ENCODE measurements at places on chromosomes 1 and 21. TPM values are rescaled to one million over a fixed set of nuclear protein-coding genes. Genes with fewer than 3 reads are reported as not detected.

Gene MNDA
- total RNA-seq = not detected

Gene OR2T2
- total RNA-seq = not detected

Gene LAMC1
- total RNA-seq = 629 TPM

GRCh38 chr1:240658312-240658960, 46.5 kb upstream of the GREM2 start:
- no peak for DNase-seq

GRCh38 chr1:18384059-18384458, 96.7 kb upstream of the KLHDC7A start:
- no peak for DNase-seq

- no peak for DNase-seq
Measured at GRCh38 chr21:32990666-32991065, 35.1 kb upstream of the OLIG2 start.

Measured in glomerular endothelial cell (primary cell).